ENCODE measurements at places on chromosomes 1 and 21.

- DNase-seq, result no peak
These were observed 19.4 kb downstream of the PLEKHA6 start for GRCh38 chr1:204340081-204340889.

- no peak for DNase-seq
These were observed 79.2 kb upstream of the SAMD11 start for GRCh38 chr1:844472-845026.

- DNase-seq, result peak; percentile 34
These were observed at the start of gene TRIM17 for GRCh38 chr1:228416217-228416933. Gene TRIM17 (minus strand): TSS chr1:228416861. CDS start chr1:228415072, 1,789 bp downstream.

DNA sequence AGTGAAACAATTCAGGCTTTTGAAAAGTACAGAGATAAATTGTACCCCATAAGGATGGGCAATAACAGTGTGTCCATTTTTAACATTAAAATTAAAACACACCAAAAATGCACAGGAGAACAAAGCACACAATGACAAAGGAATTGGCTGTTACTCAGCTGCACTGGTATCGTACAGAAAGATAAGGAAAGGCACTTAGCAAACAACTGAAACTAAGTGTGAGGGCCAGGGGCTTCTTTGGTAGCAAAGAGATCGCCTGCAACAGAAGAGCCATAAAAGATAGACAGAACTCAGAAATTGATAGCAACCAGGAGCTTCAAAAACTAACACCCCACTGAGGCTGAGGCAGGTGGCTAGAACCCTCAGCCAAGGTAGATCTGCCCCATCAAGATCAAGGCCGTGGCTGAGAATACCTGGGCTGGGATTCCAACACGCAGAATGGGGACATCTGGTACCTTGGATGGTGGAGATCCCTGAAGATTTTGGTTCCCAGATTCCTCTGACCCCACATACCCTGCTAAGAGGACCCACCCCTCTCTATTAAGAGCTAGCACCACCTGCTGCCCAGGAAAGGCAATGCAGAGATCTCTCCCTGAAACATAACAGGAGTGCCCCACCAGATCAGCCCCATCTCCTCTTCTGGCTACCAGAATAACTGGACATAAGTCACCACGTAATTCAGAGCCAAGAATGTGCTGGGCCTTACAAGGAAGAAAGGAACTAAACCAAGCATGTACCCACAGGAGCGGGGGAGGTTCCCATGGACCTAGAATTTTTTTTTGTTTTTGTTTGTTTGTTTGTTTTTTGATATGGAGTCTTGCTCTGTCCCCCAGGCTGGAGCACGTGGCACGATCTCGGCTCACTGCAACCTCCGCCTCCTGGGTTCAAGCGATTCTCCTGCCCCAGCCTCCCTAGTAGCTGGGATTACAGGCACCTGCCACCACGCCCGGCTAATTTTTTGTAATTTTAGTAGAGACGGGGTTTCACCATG, 16.2 kb downstream of the PLEKHO1 start:
- DNase-seq, result peak; percentile 65

- no peak for DNase-seq
These were observed 28.4 kb downstream of the HSD3B1 start for GRCh38 chr1:119535381-119535780.

DNA sequence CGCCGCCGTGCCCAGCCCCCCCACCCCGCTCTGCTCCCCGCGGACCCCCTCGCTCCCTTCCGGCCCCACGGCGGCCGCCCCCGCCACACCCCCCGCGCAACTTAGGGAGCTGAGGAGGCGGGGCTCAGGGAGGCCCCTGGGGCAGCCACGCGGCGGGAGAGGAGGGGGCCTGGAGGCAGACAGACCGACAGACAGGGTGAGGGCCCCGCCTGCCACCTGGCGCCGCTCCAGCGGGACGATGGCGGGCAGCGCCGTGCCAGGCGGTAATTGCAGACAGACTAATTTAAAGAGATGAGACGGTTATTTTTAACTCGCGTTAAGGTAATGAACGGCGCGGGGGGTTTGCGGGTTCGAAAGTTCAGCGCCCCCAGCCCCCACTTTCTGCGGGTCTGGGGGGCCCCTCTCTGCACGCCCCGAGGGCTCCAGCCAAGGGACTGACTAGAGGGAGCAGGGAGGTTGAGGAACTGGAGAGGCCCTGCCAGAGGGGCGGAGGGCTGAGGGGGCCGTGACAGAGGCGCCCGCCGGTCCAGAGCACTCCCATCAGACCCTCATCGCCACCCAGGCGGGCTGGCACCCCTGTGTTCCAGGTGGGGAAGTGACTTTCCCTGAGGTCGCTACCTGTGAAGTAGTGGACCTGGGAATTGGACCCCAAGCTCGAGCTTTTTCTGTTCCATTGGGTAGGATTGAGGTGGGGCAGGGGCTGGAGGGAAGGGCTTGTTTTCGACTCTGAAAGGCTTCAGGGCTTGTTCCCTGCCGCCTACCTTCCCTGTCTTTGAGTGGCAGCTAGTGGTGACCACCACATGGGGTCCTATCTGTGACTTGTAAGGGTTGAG, 5.4 kb downstream of the FOXO6 start:
- no peak for DNase-seq

GRCh38 chr1:231666937-231667608, 40.5 kb downstream of the DISC1 start:
- no peak for DNase-seq

- DNase-seq, result no peak
These were observed 26.5 kb upstream of the ITLN1 start for GRCh38 chr1:160911441-160911840.

DNA sequence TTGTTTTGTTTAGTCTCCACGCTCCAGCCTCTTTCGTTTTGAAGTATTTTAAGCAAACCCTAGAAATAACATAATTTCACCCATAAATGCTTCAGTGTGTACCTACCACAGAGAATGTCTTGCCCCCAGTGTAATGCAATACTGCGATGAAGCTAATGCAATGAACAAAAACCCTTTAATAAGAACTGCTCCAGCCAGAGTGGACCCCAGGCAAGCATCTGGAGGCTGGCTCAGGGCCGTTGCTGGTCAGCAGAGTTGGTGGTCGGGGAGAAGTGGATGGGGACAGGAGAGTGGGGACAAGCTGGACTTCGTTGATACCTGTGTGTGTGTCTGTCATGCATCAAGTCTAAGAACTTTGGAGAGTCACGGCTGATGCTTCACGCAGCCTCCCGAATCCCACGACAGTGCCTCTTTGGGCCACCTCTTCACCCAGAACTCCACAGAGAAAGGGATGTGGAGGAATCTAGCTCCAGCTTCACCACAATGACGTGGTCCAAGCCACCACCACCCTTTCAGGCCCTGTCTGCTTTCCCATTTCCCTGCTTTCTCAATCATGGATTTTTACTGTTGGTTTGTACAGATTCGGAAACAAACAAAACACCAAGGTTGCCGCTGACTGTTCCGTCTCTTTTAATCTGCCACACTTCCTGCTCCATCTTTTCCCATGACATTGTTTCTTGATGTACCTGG, 108.6 kb upstream of the ERRFI1 start:
- no peak for DNase-seq

DNA sequence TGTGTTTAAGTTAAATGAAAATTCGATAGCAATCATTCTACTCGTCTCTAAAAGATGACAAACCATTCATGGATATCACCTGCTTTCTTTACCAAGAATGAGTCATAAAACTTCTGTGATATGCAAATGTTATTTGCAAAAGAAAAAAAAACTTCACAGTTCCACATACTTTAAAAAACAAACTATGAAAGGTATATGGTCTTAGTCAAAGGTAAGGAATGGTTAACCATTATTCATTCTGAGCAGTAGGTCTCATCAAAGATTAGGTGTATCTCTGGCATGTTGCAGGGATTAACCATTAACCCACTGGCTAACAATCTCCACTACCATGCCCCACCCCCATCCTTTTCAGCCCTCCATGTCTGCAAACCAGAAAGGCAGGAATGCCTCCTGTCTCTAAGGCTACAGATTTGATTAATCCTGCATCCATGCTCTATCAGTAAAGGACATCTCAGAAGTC, 44.4 kb downstream of the PTPN14 start:
- DNase-seq, result no peak

DNA sequence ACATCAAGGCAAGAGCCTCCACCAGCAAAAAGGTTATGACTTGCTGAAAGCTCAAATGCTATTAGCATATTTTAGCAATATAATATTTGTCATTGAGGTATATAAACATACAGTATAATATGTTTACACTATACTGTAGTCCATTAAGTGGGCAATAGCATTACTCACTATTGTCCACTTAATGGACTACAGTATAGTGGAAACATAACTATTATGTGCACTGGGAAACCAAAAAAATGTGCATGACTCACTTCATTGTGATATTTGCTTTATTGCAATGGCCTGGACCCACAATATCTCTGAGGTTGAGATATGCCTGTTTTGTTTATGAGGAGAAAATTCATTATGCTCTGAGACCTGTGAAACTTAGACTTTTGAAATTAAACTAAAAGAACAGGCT, 300.0 kb downstream of the BARHL2 start:
- DNase-seq, result no peak

- no peak for DNase-seq
These were observed 533.3 kb downstream of the PTBP2 start for GRCh38 chr1:97254731-97255463.

DNA sequence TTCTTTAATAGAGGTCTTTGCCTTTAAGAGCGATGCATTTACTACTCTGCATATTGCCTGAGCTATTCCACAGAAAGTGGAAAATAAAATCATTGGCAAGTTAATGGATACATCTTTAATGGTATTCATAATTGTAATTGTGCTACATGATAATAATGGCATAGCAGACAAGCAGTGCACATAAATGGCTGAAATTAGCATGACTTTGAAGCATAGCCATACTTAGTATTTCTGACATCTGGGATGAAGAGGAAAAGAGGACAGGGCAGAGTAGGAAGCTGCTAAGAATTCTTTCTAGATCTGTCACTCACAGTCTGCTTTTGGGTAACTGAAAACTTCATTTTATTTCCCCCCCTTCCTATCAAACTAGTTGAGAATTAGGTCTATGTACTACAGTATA, 195.0 kb upstream of the NRIP1 start:
- DNase-seq, result no peak

GRCh38 chr1:182682898-182683501, 1.4 kb downstream of the RGS8 start:
- DNase-seq, result no peak

GRCh38 chr1:151563376-151563775, 23.3 kb downstream of the TUFT1 start:
- no peak for DNase-seq

GRCh38 chr1:47483651-47484050, 45.8 kb downstream of the FOXD2 start:
- no peak for DNase-seq
